MG63 (cell line): ENCODE measurements at places on chromosomes 6 and 20. TPM values are rescaled to one million over a fixed set of nuclear protein-coding genes. Genes with fewer than 3 reads are reported as not detected.

- no peak for DNase-seq
Observed at GRCh38 chr20:20759132-20759531, 46.7 kb upstream of the RALGAPA2 start.

GRCh38 chr6:88641178-88641903 lies 322.1 kb downstream of the RNGTT start:
- DNase-seq = no peak

ADGB gene
- not detected in 2 replicates for total RNA-seq

OVOL2 gene
- total RNA-seq = not detected in 2 replicates

MPIG6B gene
- total RNA-seq = not detected in 2 replicates
